ENCODE measurements at places on chromosomes 7 and 10.

GRCh38 chr7:121623130-121623872 is 227.2 kb upstream of the FAM3C start:
- no peak for DNase-seq

DNA sequence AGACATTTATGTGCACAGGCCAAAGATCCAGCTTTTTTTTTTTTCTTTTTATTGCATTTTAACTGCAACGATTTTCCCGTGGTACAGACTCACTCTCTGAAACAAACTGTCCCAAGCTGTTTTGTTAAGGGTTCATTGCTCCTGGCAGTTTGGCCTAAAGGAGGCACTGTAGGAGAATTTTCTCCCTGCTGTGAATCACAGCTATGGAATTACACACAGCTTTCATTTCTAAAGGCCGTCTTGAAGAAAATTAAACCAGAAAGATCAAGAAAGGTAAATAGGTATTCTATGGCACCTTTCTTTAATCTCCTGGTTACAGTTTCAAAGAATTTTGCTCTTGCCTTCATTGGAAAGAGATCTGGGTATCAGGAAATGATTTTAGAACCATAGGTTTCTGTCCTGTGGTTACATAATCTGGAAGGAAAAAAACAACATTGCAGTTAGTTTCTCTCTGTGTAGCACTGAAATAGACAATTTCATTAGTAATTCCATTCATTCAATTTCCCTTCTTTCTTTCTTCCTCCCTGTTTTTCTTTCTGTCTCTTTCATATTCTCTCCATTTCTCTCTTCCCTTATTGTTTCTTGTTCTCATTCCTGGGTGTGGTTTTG is 51.2 kb downstream of the PDK4 start:
- DNase-seq, result no peak

DNA sequence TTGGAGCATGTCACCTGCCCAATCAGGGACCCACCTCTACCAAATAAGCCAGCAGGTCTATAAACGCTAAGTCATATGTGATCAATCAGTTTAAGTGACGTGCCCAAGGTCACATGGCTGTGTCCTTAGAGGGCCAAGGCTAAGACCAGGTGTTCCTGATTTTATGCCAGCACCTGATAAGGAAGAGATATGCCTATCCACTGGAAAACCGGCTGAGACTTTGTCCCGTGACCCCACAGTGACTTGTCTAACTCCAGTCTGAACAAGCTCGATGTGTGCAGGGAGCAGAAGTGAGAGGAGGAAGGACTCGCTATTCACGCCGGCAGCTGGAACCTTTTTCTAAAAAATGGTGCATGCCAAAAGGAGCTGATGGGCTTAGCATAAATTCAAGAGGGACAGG is 57.0 kb downstream of the PRKAG2 start:
- no peak for DNase-seq

- DNase-seq, result no peak
Observed at GRCh38 chr7:66105263-66105748, 9.3 kb upstream of the CRCP start.

- DNase-seq, result no peak
Observed at GRCh38 chr10:21870849-21871248, 132.7 kb downstream of the DNAJC1 start.

DNA sequence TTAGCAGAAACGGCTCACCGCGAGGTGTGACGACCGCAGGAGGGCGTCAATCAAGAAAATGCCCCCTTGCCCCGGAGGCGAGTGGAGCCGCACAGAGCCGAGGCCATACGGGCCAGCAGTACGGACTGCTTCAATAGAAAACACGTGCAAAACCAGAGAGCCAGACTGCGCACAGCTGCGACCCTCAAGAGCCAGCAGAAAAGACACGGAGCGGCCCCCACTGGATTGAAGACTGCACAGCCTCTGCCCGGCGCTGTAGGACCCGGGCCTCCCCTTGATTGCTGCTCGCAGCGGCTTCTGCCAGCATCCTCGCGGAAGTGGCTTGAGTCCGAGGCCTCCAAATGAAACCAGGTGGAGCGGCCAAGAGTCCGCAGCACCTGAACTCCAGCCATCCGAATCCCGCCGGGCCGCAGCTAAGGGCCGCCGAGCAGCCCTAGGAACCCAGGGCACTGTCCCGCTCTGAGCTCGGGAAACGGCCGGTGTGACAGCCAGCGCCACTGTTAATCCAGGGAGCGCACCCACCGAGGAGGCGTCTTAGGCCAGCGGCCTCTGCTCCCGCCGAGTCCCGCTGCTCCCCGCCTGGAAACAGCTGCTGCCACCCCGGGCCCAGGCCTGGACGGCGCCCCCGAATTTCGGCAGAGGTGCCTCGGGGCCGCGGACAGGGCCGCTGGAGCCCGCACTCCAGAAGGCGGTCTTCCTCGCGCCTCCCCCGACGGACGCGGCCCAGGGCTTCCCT is 660 bp upstream of the HHEX start:
- no peak for DNase-seq
